Stimulated activated CD8-positive, alpha-beta memory T cell treated with anti-CD3 and anti-CD28 coated beads, Interleukin-15, amount 100 ng/mL, for 48 hours (primary cell): ENCODE measurements at places on chromosomes 4 and X.

DNA sequence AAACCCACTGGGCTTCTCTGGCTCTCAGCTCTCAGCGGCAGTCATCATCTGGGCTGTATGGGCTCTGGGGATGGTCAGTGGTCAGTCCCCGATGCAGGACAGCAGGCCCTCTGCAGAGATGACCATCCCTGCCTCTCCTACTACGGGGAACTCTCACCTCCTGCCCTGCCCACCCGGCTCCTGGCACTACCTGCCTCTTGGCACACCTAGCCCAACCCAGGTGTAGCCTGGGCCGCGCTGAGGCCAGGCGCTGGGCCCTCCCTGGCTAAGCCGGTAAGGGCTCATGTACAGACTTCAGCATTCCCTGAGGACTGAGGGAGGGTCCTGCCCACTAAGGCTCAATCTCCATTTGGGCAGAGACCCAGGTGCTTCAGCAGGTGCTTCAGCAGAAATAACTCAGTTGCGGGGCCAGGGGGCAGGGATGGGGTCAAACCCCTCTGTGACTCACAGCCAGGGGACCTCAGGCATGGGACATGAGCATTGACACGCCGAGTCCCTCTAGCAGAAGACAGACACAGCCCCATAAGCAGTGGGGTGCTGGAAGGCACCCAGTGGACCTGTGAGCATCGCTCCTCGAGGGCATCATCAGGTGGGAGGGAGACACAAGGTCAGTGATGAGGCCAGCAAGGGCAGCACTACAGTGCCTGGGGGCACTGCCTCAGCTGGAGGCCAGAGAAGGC is 71.0 kb downstream of the ACOX3 start:
- no peak for DNase-seq

- no peak for DNase-seq
Measured at GRCh38 chrX:132986556-132986955, 28.1 kb upstream of the HS6ST2 start.

DNA sequence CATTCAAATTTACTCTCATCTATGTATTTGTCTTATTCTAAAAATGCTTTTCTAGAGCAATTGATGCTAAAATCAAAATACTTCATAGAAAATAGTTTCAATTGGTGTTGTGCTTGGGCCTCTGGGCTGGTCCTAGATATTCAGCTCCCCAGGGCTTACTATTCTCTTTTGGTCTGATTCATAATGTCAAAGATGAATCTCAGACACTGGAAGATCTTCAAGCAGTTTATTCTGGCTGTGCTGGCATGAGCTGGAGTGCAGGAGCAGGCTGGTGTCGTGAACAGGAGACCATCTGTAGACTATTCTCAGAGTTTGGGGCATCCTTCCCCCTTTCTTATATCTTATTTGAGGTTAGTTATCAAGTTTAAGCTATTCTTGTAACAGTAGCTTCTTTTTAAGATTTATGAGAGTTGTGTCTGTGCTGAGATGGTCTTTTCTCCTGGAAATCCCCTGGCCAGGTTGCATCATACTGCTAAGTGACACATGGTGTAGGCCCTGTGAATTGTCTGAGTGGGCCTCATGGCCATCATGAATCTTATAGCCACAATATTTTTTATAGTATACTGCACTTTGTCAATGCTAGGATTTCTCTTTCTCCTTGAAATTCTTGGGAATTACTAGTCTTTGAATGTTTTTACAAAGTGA is 1624.0 kb upstream of the IGFBP7 start:
- no peak for DNase-seq

DNA sequence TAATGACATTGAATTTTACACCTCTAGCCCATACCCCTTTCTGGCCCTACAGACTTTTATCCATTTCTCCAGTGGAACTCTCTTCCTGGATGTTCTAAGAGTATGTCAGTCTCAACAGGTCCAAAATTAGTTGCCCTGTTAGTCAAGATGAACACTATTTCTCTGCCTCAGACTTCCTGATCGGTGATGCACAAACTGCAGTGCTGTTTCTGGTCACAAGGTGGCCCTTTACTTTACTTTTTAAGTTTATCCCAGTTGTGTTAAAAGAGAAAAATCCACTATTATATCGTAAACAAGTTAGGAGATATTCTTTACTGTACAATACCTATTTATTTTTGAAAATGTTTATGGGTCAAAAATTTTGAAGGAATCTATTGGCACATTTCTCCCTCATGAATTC is 13.1 kb downstream of the TCEAL7 start:
- no peak for DNase-seq

GRCh38 chr4:41384992-41385391 is 128.3 kb downstream of the UCHL1 start:
- DNase-seq = no peak

GRCh38 chr4:169070071-169070894 is 60.2 kb upstream of the CBR4 start:
- DNase-seq = no peak
